Vagina (tissue), 2 donors: ENCODE measurements at places on chromosomes 12 and 14.

GRCh38 chr12:5907807-5908206, 37.3 kb downstream of the ANO2 start:
- DNase-seq = peak; percentile 65

- DNase-seq = no peak
Observed at GRCh38 chr14:63770187-63770807, 42.4 kb upstream of the SGPP1 start.

DNA sequence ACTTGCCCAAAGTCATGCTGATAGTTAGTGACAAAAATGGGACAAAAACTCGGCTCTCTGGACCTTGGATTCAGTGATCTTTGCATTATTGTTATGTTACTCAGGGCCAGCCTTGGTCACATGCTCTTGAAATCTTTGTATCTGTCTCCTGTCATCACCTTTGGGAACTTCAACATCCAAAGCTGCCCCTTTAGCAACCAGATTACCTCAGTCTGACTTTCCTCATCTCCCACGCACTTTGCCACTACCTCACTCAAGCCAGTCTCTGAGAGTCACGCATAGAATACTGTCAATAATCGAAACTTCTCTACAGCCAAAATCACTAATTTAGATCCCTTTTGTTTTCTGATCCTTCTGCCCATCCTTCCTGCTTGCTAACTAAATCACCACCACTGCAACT, 90.8 kb upstream of the DAAM1 start:
- no peak for DNase-seq

GRCh38 chr14:72812292-72812851, 81.5 kb downstream of the DPF3 start:
- DNase-seq = no peak

- DNase-seq = peak; percentile 43
Observed at GRCh38 chr12:8689681-8690080, 8.1 kb upstream of the RIMKLB start.

- DNase-seq = no peak
Observed at GRCh38 chr14:53954551-53955228, 1.9 kb downstream of the BMP4 start.

DNA sequence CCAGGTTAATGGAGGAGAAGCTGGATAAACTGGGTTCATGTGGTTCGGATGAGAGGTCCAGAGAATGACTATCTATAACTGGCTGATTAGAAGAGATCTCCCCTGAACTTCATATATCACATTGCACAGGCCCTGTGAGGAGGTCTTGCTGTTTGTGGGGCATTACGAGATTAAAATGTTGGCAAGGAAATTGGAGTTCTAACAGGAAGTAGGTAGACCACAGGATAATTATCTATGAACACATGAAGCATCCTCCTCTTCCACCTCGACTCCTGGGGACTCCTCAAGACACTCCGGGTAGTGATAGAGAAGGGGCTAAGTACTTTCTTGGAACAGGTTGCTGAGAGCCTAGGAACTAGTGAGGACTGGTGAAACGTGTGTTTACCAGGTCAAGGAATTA, 418.8 kb downstream of the KCNH5 start:
- DNase-seq = no peak

DNA sequence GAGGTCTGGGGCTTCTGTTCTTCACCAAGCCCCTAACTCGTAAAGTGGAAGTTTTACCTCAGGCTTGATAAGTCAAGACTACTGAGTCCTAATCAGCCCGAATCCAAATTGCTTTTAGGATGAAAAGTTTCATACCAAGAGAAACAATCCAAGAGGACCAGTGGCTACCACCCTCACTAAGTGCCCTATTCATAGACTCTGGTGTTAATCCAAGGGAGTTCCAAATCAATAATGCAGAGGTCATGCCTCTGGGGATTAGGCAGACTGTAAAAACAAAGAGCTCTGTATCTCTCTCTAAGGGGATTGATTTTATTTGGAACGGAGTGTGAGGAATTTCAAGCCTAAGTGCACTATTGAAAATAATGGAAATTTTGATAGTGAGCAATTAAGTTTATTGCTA, 76.3 kb upstream of the LMNTD1 start:
- no peak for DNase-seq

GRCh38 chr14:26595926-26596542, 1.8 kb downstream of the NOVA1 start:
- no peak for DNase-seq

DNA sequence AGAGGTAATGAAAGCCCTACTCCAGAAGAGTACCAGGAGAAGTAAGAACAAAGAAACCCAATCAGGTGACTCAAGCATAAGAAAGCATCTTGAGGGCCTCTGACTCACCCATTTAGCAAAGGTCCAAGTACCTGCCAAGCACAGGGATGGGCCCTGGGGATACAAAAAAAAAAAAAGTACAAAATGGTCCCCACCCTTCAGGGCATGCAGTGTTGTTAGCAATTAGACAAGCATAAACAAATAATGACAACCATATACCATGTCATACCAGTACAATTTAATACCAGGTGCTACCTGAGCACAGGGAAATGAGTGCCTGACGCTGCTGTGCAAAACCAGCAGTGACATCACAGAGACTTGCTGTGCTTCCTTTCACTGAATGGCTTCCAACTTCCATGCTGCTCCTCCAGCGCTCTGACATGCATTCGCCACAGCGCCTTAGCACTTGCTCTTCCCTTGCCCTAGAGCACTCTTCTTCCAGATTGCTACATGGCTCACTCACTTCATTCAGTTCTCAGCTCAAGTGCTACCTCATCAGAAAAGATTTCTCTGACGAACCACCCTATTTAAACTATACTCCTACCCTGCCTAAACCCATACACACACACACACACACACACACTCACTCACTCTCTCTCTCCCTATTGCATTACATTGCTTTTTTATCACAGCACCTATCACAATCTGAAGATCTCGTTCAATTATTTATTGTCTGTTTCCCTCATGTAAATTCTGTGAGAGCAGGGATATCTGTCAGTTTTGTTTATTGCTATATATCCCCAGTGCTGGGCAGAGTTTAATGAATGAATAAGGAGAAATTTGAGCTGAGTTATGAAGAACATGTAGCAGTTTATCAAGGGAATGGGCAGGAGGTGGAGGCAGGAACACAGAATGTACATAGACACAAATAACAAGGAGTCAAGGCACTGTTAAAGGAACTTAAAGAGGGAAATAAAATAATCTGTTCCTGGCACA, 12.9 kb upstream of the EPS8 start:
- DNase-seq = no peak

GRCh38 chr14:91246051-91246852, 1.7 kb upstream of the GPR68 start:
- no peak for DNase-seq

- no peak for DNase-seq
Observed at GRCh38 chr12:45305907-45306306, 90.0 kb downstream of the ANO6 start.

GRCh38 chr14:69750495-69750894, 16.4 kb upstream of the SRSF5 start:
- DNase-seq = no peak

- no peak for DNase-seq
Observed at GRCh38 chr14:83780321-83780720, 1749.6 kb upstream of the FLRT2 start.

DNA sequence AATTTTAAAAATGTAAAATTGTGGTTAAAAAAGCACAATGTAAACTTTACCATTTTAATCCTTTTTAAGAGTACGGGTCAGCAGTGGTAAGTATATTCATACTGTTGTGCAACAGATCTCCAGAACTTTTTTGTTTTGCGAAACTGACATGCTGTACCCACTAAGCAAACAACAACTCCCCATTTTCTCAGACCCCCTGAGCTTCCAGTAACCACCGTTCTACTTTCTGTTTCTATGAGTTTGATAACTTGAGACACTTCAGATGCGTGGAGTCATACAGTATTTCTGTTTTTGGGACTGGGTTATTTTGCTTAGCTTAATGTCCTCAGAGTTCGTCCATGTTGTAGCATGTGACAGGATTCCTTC, 38.0 kb downstream of the CHST11 start:
- no peak for DNase-seq

GRCh38 chr12:119838826-119839600, 38.1 kb downstream of the CIT start:
- DNase-seq = no peak

DNA sequence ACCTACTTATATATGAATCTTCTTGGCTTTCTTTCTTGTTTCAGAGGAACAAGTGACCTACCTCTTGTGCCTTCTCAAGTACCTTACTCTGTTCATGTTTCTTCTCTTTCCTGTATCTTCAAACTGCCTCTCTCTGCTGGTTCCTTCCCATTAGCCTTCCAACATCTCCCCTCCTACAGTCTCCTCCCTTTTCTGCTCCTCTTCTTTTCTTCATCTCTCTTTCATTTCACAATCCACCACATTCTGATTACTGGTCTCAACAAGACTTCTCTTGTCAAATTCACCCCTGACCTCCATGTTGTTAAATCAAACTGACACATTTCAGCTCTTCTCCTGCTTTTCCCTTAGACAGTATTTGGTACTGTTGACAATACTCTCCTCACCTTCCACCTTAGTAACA, 95.6 kb downstream of the BRMS1L start:
- no peak for DNase-seq

DNA sequence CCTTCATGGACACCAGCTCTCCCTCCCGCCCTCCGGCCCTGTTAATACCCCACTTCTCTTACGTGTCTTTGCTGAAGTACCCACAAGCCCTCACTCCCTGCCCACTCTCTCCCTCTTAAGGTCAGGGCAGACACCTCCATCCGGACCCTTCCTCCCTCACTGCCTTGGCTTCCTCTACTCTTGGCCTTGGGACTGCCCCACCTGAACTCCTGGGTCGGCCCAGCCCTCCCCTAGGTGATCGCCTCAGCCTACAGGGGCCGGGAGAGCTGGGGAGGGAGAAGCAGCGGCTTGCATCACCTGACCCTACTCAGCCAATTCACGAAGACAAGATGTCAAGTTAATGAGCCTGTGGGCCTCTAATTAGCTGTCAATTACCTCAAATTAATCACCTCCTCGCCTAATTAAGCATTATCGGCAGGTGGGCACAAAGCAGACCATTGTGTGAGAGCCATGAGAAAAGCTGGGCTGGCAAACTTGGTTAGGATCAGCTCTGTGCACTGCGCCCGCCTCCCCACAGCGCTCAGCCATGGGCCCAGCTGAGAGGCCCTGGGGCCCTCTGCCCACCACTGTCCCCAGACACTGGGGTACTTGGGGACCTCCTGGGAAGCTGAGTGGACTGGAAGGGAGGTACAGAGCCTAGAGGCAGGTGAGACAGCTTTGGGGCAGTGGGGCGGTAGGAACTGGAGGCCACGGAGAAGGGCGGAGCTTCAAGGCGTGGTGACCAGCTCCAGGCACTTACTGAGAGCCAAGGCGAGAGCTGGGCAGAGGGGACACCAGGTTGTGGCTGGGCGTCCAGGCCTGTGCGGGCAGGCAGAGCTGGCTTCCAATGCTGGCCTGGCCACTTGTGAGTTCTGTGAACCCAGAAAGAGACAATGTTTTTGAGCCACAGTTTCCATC, 25.1 kb upstream of the VSX2 start:
- no peak for DNase-seq

DNA sequence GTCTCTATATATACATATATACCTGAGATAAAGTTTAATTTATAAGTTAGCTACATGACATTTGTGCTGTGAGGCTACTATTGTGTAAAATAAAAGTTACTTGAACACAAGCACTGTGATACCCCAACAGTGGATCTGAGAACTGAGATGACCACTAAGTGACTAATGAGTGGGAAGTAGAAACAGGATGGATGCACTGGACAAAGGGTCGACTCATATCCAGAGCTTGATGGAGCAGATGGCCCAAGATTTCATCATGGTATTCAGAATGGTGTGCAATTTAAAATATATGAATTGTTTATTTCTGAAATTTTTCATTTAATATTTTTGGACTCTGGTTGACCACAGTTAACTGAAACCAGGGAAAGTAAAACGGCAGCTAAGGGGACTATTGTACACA, 908.6 kb upstream of the MDGA2 start:
- DNase-seq = no peak

GRCh38 chr14:104927901-104928300, 3.2 kb downstream of the PLD4 start:
- no peak for DNase-seq

- DNase-seq = no peak
Observed at GRCh38 chr14:69755296-69755695, 11.6 kb upstream of the SRSF5 start.

- DNase-seq = no peak
Observed at GRCh38 chr12:122014781-122015180, 6.9 kb upstream of the BCL7A start.

- DNase-seq = no peak
Observed at GRCh38 chr12:68227356-68227755, 1.7 kb upstream of the IL26 start.

DNA sequence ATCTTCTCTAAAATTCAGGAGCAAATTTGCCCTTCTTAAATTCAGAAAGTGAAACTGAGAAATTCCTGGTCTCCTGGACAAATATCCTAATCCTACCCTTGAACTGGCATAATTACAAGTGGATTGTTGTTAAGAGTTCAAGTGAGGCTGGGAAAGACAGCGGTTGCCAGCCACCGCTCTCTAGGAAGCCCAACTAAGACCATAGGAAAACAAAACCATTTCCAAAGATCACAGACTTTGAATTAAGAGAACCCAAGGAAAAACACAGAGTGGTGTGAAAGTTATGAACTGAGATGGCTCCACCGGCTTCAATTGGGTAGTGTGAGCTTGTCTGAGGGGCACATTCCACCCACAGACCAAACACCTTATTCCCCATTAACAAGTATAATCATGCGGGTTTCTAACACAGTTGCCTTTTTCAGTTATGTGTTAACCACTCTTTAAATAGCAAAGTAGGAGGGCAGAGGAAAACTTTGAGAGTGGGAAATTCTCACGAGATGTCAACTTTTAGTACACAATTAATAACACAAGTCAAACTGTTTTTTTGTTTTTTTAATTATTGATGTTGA, 1628.8 kb upstream of the SEL1L start:
- DNase-seq = no peak

GRCh38 chr12:29783773-29784666, at the start of gene TMTC1:
TSS of gene TMTC1 (minus strand) at chr12:29783942. CDS start at chr12:29783751, 191 bp downstream.
- no peak for DNase-seq

DNA sequence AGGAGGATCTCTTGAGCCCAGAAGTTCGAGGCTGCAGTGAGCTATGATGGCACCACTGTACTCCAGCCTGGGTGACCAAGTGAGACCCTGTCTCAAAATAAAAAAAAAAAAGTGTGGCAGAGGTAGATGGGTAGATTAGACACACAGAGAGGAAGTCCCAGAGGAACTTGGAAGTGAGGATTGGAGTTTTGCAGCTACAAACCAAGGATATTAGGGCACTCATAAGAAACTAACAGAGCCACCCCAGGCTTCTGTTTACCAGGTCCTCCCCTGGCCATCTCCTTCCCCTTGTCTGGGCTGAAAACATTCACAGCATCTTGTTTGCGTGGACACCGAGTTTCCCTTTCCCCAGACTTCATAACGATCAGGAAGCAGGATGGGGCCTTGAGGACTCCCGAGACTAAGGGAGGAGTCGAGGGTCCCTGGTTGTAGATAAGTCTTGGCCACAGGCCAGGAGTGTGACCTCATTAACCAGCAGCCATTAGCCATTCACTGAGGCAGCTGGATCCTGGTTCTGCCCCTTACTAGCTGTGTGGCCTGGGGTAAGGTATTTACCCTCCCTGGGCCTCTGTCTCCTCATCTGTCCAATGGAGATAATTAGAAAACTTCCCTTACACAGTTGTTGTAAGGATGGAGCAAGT, 2.1 kb downstream of the MAP1LC3B2 start:
- no peak for DNase-seq

GRCh38 chr14:56846970-56847930, 37.0 kb upstream of the OTX2 start:
- DNase-seq = no peak
